Left ventricle myocardium inferior (tissue), 1 donor: ENCODE measurements at places on chromosomes 3 and 15. TPM values are rescaled to one million over a fixed set of nuclear protein-coding genes. Genes with fewer than 3 reads are reported as not detected.

PARP9 gene
- 12.6 TPM for total RNA-seq

PLXNB1 gene
- total RNA-seq: 42.6 TPM

GRCh38 chr3:13370609-13371008, 49.5 kb downstream of the NUP210 start:
- no peak overlapping the region for H3K4me3 ChIP-seq
- DNase-seq: no peak
- H3K4me1 ChIP-seq: no peaks in the 10 kb centered on the region
- no peaks in the 10 kb centered on the region for H3K36me3 ChIP-seq
- no peak overlapping the region for H3K27ac ChIP-seq
- H3K27me3 ChIP-seq: no peaks in the 10 kb centered on the region

GOLGA6D gene
- total RNA-seq: not detected

- DNase-seq: no peak
- peaks cover 30% of the 10 kb centered on the region for H3K4me1 ChIP-seq
- H3K4me3 ChIP-seq: peak overlapping the region; percentile 65
- H3K27ac ChIP-seq: peak overlapping the region; percentile 25
- H3K36me3 ChIP-seq: no peaks in the 10 kb centered on the region
- H3K27me3 ChIP-seq: peaks cover 32% of the 10 kb centered on the region
Measured at GRCh38 chr3:184604039-184604601, 42.5 kb downstream of the EPHB3 start.
